Epithelial cell of esophagus (primary cell): ENCODE measurements at places on chromosomes 7 and 10.
A peak's percentile ranks its signal among the peaks of the same experiment; 100 is the strongest.

DNA sequence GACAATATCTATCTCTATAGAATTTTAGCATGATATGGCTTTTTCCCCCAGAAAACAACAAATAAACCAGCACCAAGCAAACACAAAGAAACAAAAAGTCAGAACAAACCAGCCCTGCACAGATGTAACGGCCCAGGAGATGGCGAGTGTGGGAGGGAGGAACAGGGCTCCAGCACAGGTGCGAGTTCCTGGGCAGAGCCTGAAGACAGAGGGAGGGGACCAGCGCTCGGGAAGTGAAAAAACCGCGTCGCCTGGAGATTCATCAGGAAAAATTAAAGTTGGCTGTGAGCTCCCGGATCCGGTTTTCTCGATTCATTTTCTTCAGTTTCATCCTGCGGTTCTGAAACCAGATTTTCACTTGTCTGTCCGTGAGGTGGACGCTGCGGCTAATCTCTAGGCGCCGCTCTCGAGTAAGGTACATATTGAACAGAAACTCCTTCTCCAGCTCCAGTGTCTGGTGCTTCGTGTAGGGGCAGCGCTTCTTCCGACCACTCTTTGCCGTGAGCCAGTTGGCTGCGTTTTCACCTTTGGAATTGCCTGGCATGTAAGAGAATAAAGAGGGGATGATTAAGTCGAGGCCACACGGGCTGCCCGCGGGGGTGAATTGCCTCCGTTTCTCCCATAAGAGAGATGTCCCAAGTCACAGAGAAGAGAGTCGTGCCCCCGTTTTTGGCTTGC lies 2.3 kb downstream of the HOXA10 start:
- no peak for DNase-seq

- DNase-seq: no peak
Measured at GRCh38 chr10:70247360-70247759, 14.1 kb upstream of the PPA1 start.

DNA sequence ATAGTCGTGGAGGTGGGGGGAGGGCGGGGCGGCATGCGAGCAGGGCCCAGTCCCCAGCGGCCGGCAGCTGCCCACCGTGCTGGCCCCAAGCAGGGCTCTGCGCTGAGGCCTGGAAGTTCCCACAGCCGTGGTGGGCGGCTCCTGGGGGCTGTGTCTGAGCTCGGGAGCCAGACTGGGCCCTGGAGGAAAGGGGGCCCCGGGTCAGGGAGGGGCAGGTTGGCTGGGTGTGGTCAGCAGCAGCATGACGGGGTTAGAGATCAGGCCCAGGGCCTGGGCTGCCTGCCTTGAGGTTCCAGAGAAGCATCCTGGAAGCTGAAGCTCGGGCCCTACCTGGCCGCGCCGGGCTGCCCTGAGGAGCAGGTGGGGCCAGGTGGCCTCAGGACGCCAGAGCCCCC lies 22.1 kb downstream of the GET4 start:
- no peak for DNase-seq

GRCh38 chr7:106534271-106534846 lies 126.6 kb downstream of the CCDC71L start:
- DNase-seq: no peak

GRCh38 chr7:151095123-151095797 lies 9.0 kb downstream of the AGAP3 start:
- no peak for DNase-seq

- peak; percentile 21 for DNase-seq
Measured at GRCh38 chr7:130492523-130493274, 814 bp downstream of the MEST start.

GRCh38 chr7:143305423-143306070 lies 10.4 kb upstream of the CLCN1 start:
- peak; percentile 71 for DNase-seq

DNA sequence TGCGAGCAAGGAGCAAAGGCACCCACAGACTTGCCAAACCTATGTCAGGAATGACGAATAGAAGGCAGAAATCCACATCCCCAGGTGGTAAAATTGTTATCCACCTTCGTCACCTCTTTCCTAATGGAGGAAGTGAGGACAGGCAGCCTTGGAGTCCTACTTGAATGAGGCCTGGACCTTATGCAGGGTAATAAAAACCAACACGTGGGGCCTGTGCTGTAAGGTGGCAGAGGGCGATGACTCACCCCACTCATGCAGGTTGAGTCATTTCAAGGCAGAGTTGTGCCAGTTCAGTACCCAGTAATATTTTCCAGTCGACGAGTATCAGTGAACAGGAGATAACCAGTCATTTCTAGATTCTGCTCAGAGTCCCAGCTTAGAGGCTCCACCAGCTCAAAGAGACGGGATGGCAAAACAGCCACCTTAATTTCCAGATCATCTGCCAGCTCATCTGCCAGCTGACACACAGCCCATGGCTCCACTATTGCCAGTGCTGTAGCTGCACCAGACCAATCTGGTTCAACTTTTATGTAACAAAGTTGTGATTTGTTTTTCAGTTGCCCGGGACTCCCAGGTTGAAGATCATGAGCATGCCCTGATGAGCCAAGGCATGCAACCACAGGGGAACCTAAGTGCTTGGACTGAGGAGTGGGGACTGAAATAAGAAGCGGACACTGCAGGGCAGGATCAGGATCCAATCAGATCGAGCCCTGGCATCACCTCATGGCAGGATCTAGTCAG lies 176.2 kb upstream of the ITGB1 start:
- peak; percentile 100 for DNase-seq

DNA sequence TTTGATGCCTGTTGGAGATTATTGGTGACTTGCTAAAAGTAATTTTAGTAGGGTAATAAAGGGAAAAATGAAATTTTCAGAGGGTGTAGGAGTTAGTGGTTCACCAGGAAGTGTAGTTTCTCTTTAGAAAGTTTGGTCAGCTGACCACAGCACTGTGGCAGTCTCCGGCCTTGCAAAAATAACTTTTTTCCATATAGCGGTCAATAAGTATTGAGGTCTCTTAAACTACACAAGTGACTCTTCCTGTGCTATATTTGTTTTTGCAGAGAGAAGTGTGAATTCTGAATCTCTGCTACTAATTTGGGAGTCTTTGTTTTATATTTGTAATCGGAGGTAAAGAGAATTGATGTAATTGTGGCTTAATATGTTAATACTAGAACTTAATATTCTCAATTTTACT lies 24.3 kb downstream of the PTPN12 start:
- no peak for DNase-seq

- no peak for DNase-seq
Measured at GRCh38 chr10:121851786-121852185, 76.0 kb downstream of the ATE1 start.

GRCh38 chr10:93313798-93314197 lies 168.3 kb downstream of the MYOF start:
- DNase-seq: no peak

GRCh38 chr7:50369143-50370026 lies 64.9 kb downstream of the IKZF1 start:
- peak; percentile 39 for DNase-seq

- DNase-seq: peak; percentile 40
Measured at GRCh38 chr7:75732764-75733630, 5.7 kb downstream of the HIP1 start.

- DNase-seq: peak; percentile 91
Measured at GRCh38 chr7:46486256-46487206, 565.5 kb upstream of the IGFBP3 start.

DNA sequence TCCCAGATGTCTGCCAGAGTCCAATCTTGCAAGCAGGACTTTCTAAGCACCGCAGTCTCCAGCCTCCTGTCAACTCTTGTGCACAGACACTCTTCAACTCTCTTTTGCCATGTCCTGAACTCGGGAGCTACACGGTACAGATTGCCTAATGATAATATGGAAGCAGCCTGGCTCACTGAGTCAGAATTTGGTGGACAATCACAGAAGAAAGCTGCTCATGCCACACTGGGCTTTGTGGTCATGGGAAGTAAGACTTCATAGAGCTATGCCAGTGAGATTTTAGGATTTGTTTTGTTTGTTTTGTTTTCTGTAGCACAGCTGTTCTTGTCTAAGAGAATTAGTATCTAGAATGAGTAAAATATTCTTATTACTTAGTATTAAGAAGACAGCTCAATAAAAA lies 144.1 kb upstream of the PRSS58 start:
- DNase-seq: no peak

GRCh38 chr7:128201067-128201689 lies 39.9 kb upstream of the LEP start:
- no peak for DNase-seq

DNA sequence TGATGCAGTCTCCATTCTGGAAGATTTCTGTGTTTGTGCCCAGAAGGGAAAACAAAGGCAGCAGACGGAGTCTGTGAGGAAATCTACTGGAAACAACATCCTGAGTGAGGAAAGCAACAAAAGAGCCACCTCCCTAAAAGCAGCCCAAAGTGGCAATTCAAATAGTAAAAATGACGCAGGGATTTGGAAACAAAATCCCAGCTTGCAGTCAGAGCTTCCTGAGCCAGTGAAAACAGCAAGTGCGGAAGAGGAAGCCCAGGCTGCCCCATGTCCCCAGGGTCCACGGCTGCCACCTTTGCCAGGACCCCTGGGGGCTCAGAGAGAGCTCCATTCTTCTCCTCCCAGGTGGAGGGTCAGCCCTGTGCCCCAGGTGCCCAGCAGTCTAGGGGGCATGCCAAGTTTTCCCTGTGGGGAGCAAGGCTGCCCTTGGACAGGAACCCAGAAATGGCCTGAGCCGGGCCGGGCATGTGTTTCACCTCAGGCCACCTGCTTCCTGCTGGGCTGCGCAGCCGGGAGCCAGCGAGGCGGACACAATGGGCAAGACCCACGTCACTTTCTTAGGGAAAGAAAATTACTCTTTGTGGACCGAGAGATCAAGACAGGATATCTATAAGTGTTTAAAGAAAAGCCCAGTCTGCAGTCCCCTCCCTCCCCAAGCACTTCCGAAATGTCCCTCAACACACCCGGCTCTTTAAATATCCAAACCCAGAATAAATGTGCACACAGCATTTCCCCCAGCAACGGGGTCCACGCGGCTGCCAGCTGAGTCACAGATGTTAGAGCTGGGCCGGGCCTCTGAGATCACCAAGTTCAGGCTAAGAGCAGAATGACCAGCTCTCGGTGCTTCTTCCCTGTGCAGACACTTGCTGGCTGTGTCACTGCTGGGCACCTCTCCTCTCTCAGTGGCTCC lies 231.1 kb downstream of the ARHGAP12 start:
- DNase-seq: no peak

DNA sequence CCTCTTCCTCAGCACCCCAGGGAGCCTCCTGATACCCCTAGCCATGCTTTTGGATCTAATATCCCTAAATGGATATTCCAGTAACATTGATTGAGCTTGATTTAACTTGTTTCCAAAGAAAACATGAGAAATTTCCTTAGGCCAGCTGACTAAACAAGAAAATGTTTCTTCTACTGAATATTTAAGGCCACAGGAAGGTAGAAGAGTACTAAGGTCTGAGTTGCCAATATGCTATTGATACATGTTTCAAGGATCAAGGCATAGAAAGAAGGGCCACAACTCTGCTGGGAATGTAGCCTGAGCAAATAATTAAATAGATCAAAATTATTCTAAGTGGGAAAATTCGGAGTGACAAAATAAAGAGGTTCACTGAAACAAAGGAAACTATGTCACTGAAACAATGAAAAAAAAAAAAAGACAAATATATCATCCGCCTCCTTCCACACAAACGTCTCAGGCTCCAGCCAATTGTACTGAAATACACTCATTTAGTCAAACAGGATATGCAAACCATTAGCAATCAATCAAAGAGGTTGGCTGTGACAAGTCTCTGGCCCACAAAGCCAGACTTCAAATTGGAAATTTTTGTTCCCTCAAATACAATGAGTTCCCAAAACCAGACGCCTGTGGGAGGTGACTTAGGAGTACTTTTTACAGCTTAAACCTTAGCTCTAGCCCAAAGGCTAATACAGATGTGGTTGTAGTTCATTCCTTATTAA lies 396.2 kb downstream of the HTR7 start:
- no peak for DNase-seq
